ENCODE measurements at places on chromosomes 12 and 14. TPM values are rescaled to one million over a fixed set of nuclear protein-coding genes. Genes with fewer than 3 reads are reported as not detected.

Gene CLEC4A
- total RNA-seq: not detected

GRCh38 chr14:101360054-101360911, 201.0 kb upstream of the DIO3 start:
- DNase-seq: no peak
- H3K36me3 ChIP-seq: no peaks in the 10 kb centered on the region
- peaks cover 2% of the 10 kb centered on the region for H3K27me3 ChIP-seq
- no peak overlapping the region for H3K27ac ChIP-seq

Gene BDKRB1
- total RNA-seq: not detected

- no peak for DNase-seq
- no peaks in the 10 kb centered on the region for H3K36me3 ChIP-seq
- H3K27me3 ChIP-seq: no peaks in the 10 kb centered on the region
- H3K4me1 ChIP-seq: peaks cover 3% of the 10 kb centered on the region
- no peak overlapping the region for H3K4me3 ChIP-seq
These were observed 308.7 kb downstream of the ATP23 start for GRCh38 chr12:58250077-58250476.

Gene IAPP
- total RNA-seq: not detected

Gene PPM1H
- total RNA-seq: 37.1 TPM

Gene LUM
- 0.28 TPM for total RNA-seq

- H3K4me1 ChIP-seq: no peaks in the 10 kb centered on the region
- no peaks in the 10 kb centered on the region for H3K36me3 ChIP-seq
- no peak overlapping the region for H3K4me3 ChIP-seq
These were observed 406.0 kb downstream of the PRKD1 start for GRCh38 chr14:29521526-29522137.

Gene AP1G2
- 115 TPM for total RNA-seq

DNA sequence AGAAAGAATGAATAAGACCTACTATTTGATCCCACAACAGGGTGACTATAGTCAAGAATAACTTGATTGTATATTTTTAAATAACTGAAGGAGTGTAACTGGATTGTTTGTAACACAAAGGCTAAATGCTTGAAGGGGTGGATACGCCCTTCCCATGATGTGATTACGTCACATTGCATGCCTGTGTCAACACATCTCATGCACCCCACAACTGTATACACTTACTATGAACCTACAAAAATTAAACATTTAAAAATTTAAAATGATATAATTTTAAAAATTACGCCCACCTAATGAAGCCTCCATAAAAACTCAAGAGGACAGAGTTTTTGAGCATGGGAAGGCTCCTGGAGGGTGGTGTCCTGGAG, 94.5 kb downstream of the SCARB1 start:
- peaks cover 13% of the 10 kb centered on the region for H3K4me1 ChIP-seq
- no peak overlapping the region for H3K27ac ChIP-seq
- H3K4me3 ChIP-seq: no peak overlapping the region
- H3K27me3 ChIP-seq: peaks cover 11% of the 10 kb centered on the region

DNA sequence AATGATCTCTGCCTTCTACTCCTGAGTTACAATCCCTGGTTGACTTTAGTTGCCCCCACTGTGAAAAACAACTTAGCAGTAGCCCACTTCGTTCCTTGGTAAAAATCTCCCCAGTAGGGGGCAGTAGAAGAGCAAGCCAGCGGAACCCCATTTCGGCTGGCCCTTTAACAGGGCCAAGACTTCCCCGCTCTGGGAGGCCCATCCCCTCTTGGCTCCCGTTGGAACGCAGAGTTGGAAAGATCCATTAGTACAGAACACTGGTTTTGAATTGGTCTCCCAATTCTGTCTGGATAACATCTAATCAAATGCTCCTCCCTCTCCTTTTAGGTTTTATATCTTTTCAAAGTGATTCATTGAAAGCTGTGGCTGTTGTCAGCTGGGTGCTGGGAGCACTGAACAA, 1133.3 kb downstream of the BCL11B start:
- peak; percentile 67 for DNase-seq
- H3K36me3 ChIP-seq: no peaks in the 10 kb centered on the region
- H3K27ac ChIP-seq: no peak overlapping the region
- H3K4me3 ChIP-seq: no peak overlapping the region

DNA sequence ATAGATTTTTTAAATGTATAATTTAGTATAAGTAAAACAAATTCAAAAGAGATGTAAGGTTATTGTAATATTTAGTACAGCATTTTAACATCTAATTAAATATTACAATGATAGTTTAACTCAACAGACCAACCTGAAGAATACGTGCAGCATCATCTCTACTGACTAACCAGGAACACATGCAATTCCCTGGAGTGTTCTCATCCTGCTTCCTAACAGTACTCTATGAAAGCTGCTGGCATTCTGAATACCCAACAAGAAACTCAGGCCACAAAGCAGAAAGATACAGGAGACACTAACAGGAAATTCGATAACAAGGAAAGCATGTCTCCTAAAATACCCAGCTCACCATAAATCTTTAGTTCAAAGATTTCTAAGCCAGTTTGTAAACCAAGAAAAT, 58.3 kb downstream of the CEP83 start:
- H3K4me3 ChIP-seq: no peak overlapping the region
- no peaks in the 10 kb centered on the region for H3K27me3 ChIP-seq
- peaks cover 5% of the 10 kb centered on the region for H3K4me1 ChIP-seq
- DNase-seq: no peak

Gene DLGAP5
- total RNA-seq: 141 TPM

GRCh38 chr14:50063876-50064420, 52.4 kb downstream of the VCPKMT start:
- DNase-seq: no peak
- no peaks in the 10 kb centered on the region for H3K36me3 ChIP-seq
- H3K27me3 ChIP-seq: no peaks in the 10 kb centered on the region
- no peak overlapping the region for H3K27ac ChIP-seq
- H3K4me3 ChIP-seq: no peak overlapping the region

Data from WTC11 (cell line).